Fibroblast of upper back skin (primary cell): ENCODE measurements at places on chromosomes 2 and 18.

- DNase-seq: peak; percentile 84
These were observed 221.9 kb upstream of the SETBP1 start for GRCh38 chr18:44458777-44459176.

GRCh38 chr2:240986787-240987411 lies 11.5 kb upstream of the SNED1 start:
- DNase-seq: peak; percentile 81

GRCh38 chr2:65097844-65098243 lies 32.1 kb downstream of the RAB1A start:
- no peak for DNase-seq

GRCh38 chr2:231124838-231125568 lies at the start of gene HTR2B:
TSS of gene HTR2B (minus strand) at chr2:231125042. CDS start at chr2:231123764, 1,278 bp downstream.
- DNase-seq: peak; percentile 35

- DNase-seq: no peak
These were observed 130.2 kb downstream of the DNAH6 start for GRCh38 chr2:84646514-84646913.

DNA sequence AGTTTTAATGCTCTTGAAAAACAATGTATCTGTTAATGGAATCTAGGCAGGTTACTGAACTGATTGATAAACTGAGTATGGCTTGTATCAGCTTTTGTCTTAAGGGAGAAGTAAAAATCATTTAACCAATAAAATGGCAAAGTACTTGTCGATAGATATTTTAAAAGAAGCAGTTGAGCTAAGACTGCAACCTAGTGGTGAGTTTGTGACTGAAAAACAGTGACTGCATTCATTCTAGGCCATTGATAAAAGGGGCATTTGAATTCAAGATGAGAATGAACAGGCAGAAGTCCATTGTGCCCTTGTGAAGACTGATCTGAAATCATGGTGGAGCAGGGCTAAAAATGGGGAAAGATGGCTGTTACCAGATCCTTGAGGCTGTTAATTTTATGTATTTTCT lies 59.4 kb upstream of the MSTN start:
- DNase-seq: peak; percentile 14

- no peak for DNase-seq
These were observed 12.5 kb upstream of the HOXD1 start for GRCh38 chr2:176175709-176176607.

GRCh38 chr2:69149631-69150215 lies 136.7 kb downstream of the ANTXR1 start:
- peak; percentile 79 for DNase-seq

DNA sequence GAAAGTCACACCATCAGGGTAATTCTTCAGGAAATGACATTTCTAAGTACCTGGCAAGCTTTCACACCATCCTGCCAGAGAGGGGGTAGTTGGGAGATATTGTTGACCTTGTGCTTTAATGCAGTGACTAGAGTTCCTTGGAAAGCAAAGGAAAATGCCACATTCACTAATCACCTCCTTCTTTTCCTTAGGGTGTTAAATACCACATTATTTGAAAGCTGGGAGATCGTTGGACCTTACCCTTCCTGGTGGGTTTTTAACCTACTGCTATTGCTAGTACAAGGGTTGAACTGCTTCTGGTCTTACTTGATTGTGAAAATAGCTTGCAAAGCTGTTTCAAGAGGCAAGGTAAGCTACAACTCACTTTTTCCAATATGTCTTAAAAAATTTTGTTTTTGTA lies 37.0 kb upstream of the NOSTRIN start:
- DNase-seq: no peak

DNA sequence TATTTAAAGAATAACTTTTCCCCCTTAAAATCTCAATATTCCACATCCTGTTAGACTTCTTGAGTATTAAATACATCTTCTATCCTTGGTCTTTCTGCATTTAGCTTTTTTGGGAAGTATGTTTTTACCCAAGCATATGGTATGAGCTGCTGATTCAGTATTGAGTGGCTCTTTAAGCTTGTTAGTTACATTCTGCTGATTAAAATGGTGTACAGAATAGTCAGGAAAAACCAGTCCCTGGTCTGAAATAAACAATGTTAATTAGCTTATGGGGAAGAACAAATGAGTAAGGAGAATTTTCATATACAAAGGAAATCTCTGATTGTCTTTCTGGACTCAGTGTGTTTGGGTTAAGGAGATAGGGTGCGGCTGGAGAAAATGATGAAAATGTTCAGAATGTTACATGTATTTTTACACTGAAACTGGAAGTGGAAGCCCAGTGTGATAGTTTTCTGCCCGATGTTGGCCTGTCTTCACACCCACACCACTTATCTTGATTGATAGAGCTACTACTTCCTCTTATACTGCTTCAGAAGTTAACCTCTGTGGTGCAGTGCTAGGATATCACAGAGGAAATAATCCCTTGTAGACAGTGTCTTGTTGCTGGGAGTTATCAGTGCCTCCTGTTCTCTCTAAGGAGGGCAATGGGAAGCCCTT lies 84.0 kb downstream of the MSH2 start:
- DNase-seq: no peak

GRCh38 chr2:161576421-161576820 lies 47.8 kb upstream of the SLC4A10 start:
- DNase-seq: no peak

- DNase-seq: no peak
These were observed 26.1 kb downstream of the SLC14A1 start for GRCh38 chr18:45749918-45750689.

DNA sequence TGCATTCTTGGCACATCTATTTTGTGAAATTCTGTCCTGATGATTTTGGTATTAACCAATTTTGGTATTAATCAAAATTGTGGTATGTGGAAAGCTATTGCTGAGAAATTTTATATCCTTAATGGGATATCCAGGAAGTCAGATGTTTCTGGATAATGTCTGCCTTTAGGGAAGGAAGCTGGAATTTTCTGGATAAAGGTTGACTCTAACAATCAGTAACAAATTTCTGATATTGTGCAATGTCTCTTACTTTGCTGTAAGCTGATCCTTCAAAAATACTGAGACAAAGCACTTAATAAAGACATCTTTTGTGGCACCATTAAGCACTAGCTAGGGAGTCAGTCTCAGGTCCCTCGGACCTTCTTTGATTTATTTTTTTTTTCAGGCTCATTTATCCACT lies 100.8 kb upstream of the UGP2 start:
- DNase-seq: peak; percentile 65

DNA sequence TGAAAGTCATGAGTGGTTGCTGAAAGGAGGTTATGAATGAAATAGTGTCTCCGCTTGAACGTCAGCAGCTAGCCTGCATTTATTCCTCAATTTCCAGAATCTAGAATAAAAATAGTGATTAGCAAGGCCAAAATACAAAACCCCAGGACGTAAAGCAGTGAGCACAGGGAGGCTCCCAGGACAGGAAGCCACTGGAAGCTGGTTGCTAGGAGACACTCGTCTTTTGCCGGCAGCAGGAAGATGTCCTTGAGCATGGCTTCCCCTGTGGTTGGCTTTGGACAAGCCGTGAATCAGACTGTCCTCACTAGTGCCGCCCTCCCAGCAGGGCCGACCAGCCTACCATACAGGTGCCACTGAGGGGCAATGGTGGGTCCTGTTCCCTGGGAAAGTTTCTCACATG lies 374.4 kb downstream of the MTX2 start:
- DNase-seq: peak; percentile 76

DNA sequence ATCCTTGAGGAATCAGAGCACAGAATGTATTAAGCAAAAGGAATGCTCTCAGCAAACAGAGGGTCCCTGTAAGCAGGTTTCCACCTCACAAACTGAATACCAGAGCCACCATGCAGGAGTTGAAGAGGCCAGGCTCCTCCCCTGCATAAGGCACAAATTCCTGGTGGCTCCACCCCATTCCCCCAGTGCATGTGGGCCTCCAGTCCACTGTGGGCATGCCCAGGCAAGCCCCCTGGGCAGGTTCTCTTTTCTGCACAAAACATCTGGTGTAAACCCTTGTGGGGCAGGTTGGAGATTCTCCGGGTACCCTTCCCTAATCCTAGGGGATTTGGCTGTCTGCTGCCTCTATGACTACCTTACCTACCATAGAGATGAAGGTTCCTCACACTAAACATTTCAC lies 166.5 kb downstream of the PTPRM start:
- DNase-seq: no peak

- peak; percentile 51 for DNase-seq
These were observed 274.6 kb downstream of the AFF3 start for GRCh38 chr2:99867770-99868169.

- DNase-seq: no peak
These were observed 202 bp downstream of the MCEE start for GRCh38 chr2:71129902-71130151.

DNA sequence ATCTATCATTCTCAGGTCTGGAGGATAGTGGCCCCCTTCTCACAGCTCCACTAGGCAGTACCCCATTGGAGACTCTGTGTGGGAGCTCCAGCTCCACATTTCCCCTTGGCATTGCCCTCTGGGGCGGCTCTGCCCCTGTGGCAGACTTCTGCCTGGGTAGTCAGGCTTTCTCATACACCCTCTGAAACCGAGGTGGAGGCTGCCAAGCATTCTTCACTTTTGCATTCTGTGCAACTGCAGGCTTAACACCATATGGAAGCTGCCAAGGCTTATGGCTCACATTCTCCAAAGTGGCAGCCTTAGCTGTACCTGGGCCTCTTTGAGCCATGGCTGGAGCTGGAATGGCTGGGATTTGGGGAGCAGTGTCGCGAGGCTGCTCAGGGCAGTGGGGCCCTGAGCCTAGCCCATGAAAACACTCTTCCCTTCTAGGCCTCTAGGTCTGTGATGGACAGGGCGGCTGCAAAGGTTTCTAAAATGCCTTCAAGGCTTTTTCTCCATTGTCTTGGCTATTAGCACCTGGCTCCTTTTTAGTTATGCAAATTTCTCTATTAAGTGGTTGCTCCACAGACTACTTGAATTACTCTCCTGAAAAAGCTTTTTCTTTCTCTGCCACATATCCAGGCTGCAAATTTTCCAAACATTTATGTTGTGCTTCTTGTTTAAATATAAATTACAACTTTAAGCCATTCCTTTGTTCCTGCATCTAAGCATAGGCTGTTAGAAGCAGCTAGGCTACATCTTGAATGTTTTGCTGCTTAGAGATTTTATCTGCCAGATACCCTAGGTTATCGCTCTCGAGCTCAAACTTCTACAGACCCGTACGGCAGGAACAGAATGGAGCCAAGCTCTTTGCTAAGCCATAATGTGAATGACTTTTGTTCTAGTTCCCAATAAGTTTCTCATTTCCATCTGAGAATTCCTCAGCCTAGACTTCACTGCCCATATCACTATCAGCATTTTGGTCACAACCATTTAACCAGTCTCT lies 206.5 kb downstream of the CPS1 start:
- DNase-seq: no peak

- DNase-seq: no peak
These were observed 6.7 kb downstream of the CWC22 start for GRCh38 chr2:180000434-180000833.

DNA sequence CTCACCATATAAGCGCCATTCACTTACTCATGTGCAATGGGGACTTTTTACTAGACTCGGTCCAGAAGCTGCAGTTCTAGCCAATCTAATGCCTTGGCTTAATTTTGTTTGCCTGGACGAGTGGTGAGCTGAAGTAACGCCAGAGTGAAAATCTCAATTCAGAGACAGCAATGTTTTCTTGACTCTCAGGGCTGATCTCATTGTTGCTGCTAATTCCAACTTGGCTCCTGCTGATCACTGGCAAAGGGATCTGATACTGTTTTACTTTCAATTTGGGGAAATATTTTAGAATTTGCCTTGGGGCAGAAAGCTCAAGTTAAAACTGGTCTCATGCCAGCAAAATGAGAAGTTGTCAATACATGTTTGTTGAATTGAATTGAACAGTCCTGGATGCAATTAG lies 906.6 kb upstream of the CDH2 start:
- no peak for DNase-seq

DNA sequence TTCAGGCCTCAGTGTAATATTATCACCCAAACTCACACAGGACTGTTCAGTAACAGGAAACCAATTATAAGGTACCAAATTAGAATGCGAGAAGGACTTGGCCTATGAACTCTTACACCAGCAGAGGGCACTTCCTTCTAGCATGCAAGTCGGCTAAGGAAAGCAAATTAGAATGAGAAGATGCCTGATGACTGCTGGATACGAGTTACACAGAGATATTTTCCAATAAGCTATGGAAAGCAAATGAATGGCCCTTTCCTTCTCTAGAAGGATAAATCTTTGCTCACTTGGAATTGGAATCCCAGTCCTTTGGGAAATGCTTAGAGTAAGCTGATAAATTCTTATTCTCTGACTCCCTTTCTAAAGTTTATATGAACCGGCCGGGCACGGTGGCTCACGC lies 109.8 kb downstream of the AP1S3 start:
- peak; percentile 62 for DNase-seq

- peak; percentile 39 for DNase-seq
These were observed 79.0 kb upstream of the ACAA2 start for GRCh38 chr18:49892148-49892924.

GRCh38 chr2:230924092-230924469 lies 961 bp downstream of the GPR55 start:
- DNase-seq: no peak

DNA sequence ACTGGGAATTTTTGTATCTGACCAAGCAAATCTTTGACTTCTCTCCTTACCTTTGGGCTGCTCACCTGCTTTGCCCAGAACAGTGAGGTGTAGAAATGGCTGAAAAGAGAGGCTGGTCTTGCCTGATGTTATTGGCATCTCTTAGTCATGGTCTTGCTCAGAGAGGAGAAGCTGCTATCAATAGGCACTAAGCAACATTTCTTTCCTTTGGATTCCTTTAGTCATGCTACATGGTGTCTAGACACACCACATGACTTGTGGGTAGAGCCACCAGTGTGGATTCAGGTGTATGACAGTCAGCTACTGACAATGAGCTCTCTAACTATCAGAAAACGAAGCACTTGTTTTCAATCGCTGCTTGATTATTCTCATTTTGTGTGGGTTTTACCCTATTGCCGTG lies 341.3 kb upstream of the DCC start:
- no peak for DNase-seq

DNA sequence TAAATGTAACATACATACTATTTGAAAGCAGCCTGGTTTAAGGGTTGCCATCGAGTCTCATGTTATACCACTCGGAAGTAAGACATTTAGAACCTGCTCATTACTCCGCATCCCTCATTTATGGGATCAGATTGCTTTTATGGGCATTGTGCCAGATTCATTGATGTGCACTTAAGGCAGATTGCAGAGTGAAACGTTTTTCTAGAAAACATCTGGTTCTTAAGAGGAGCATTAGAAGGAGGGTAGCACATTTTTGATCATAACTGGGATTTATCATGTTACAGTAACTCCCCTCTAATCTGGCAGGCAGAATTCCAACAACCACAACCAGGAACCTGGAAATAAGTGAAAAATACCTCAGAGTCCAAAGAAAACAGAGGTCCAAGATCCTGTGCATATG lies 74.2 kb upstream of the GALNT3 start:
- DNase-seq: peak; percentile 71

- DNase-seq: no peak
These were observed 284.8 kb downstream of the CELF4 start for GRCh38 chr18:37280701-37281393.

- peak; percentile 83 for DNase-seq
These were observed 82.5 kb downstream of the SPRED2 start for GRCh38 chr2:65349863-65350262.

DNA sequence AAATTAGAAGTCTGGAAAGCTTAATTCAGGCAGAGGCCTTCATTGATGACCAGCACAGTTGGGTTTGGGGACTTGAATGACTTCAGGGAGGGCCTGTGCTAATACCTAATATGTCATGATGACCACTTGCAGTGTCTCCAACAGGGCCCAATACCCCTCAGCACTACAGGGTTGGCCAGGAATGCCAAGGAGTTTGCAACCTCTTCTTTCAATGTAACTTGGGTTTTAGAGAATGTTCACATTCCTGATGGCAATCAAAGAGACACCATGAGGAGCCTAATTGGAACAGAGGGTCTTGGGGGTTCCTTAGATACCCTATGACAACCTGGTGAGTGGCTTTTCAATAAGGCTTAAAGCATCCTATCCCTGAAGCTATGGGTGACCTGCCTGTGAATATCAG lies 52.4 kb upstream of the ST8SIA3 start:
- DNase-seq: no peak
